MG63 (cell line): ENCODE measurements at places on chromosomes 2 and 18. TPM values are rescaled to one million over a fixed set of nuclear protein-coding genes. Genes with fewer than 3 reads are reported as not detected.
A peak's percentile ranks its signal among the peaks of the same experiment; 100 is the strongest.

DNA sequence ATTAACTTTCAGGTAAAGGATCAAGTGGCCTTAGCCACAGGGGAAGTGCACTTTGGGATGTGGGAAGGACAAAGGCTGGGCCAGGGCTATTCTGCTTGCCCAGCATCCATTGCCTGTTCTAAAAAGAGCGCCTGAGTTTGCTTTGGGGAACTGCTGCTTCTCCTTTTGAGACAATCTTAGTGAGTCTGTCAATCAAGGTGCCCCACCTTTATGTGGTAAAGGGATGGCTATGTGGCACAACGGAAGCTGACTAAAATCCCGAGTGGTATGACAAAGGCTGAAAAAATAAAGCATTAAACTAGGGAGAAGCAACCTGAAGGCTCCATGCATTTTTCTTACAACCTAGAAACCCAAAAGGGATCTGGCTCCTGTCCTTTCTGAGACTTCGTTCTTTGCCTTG lies 540.5 kb downstream of the SLC4A3 start:
- no peak for DNase-seq

DNA sequence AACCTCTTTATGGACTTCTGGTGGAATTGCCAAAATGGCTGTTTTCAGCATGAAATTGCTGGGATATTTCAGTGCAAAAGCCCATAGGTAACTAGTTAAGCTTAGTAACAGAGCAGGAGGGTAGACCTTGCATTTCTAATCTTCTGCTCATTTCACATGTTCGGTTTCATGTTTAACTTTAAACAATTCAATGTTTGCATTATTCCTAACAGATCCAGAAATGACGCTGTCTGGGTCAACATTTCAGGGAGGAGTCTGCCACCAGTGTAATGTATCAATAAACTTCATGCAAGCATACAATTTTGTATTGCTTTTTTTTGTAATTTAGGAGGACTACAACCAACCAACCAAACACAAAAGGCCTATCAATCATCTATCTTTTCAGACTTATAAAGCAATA lies 22.4 kb downstream of the CABYR start:
- no peak for DNase-seq

- DNase-seq = peak; percentile 97
Measured at GRCh38 chr2:223041527-223042109, 10.4 kb upstream of the KCNE4 start.

DNA sequence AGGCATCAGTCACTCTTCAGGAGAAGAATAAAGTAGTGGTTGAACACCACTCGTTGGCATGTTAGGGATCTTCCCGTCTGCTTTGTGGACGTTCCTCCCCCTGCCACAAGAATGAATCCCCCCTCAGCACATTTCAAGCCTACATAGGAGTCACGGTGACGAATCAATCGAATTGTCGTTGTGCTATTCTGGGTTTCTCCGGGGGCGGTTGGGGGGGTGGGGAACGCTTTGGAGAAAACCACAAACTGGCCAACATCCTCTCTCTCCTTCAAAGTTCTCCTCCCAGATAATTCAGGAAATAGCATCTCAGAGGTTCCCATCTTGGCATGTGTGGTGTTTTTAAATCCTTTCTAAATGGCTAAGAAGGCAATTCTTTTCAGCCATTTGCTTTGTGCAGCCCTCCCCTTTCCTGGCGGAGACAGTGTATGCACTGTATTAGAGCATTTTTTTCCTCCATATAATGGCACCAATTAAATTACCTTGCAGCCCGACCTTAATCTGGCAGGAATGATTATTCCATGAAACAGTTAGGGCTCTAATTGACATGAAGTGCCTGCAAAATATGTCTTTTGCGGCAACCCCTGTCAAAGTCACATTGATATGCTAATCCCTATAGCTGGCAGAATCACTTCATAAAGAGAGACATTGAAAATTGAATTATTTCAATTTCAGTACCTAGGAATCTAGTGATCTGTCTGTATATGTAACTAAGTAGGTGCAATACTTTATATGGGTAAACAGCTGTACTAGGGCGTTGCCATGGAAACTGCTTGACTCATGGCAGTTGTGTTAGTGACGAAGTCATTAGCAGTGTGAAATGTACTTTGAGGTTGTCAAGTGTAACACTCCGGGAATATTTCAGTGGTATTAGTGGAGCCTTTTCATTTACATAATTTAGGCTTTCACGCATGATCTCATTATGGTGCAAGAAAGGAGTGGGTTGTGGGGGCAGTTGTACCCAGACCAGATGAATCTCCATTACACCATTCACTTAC lies 323.4 kb upstream of the SLC14A2 start:
- DNase-seq = no peak

DNA sequence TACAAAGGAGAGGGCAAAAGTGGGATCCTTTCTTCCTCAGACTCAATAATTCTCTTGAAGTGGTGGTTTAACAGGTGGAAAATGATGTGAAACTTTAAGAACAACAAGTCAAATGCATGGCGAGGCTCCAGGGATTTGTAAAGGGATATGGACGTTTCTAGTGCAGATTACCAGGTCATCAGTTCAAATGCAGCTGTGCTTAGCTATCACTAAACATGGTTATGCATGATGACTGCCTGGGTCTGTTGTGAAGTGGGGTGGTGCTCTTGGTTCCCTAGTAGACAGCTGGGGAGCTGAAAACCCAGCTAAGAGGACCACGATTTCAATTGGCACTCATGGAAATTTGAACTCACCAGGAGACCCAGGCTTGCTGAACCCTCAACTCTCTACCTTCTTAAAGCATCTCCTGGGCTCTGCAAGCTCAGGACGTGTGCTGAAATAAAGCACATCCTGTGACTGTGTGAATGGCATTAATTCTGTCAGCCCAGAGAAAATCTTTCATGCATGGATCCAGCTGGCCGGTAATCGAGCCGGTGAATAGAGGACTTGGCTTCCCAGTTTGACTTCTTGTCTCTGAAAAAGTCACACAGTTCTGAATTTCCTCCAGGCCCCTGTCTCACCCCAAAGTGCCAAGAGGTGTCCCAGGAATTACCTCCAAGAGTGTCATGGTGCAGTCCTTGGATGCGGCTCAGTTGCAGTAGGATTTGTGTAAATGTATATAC lies 146.1 kb downstream of the MTX2 start:
- DNase-seq = no peak

- DNase-seq = no peak
Measured at GRCh38 chr18:24342347-24342746, 55.3 kb downstream of the OSBPL1A start.

DNA sequence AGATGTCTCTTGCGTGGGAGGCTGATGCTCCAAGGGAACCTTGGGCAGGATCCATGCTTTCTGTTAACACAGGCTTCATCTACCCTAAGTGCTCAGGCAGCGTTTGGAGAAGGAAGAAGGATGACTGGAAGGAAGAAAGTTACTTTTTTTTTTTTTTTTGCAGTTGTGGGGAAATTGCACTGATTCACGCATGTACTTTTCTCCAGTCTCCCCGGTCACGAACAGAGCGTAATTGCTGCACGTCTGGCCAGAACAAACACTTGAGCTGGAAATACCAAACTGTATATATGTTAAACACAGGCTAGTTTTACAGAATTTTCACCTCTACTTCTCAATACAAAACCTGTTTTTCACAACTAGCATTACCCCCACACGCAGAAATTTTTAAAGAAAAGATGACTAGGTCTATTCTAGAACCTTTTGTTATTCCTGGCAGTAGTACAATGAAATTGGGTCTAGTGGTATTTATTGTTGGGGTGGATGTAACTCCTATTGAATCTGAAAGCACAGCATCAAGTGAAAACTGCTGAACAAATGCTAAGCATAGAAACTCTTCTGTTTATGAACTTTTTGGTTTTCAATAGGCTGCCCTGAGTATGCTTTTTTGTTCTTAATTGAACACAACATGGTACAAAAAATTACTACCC lies 9.3 kb upstream of the SCYGR5 start:
- peak; percentile 18 for DNase-seq

DNA sequence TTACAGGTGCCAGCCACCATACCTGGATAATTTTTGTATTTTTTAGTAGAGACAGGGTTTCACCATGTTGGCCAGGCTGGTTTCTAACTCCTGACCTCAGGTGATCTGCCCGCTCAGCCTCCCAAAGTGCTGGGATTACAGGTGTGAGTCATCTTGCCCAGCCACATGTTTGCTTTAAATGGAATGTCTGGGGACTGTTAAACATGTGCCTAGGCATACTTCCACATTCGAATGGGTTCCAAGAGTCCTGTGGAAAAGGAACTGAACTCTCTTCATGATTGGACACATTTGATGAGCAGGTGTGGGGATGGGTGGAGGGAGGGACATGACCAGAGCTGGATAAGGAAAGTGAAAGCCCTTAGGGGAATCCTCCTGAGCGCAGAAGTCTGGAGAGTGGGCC lies 58.4 kb upstream of the GREB1L start:
- DNase-seq = no peak

GRCh38 chr2:142981069-142981378 lies 103.6 kb downstream of the KYNU start:
- DNase-seq = no peak

DNA sequence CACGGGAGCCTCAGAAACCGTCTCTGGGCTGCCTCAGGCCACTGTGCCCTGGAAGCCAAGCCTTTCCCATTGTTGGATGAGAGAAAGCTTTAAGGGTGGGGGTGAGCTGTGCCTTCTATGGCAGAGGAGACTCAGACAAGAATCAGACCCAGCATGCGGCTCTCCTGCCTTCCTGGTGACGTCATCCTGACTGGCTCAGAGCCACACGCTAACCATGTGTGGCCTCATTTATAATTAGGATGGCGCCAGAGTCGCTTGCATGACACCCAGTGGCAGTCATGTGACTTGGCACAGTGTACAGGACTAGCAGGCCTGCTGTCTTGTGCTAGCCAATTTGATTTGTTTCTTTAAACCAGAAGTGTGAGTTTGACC lies 99.1 kb downstream of the SH3BP4 start:
- DNase-seq = peak; percentile 95

DNA sequence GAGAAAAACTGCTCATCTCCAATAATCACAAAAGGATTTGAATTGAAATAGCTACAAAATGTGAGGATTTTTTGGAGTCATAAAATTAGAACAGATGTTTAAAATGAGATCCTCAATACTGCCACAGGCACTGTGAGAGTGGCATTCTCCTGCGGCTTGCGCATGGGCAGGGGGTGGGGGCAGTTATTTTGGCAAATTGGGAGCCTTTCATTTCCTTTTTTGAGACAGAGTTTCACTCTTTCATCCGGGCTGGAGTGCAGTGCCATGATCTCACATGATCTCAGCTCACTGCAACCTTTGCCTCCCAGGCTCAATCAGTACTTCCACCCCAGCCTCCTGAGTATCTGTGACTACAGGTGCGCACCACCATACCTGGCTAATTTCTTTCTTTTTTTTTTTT lies 42.4 kb downstream of the POMC start:
- no peak for DNase-seq

DNA sequence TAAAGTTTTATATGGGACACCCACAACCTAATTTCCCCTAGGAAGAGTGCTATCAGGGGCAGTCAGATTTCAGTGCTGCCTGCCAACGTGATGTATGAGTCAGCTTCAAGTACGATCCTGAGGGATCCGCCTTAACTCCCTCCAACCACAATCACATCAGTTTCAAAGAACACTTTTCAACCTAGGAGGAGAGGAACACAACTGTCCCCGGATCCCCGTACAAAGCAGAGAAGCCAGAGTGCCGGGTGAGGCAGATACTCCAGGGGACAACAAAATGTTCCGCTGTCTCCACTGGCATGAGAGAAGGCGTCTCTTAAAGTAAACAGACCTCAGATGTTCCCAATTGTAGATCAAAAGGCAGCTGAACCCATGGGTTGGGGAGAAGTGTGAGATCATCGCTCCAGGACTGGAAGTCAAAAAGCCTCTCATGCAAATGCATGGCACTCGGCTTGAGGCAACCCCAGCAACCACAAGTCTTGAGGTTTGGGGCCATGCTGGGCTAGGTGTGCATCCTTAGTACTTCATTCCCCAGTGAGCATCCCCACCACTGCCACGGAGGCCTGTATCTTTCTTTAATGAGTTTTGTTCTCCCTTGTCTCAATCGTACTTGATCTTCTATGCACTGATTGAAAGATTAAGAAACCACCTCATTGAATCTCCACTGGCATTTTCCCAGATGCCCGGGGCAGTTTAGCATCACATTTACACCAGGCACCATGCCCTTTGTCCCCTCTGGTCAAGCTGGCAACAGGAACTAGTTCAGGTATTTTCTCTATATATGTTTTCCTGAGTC lies 91.0 kb upstream of the CCBE1 start:
- DNase-seq = peak; percentile 75

DNA sequence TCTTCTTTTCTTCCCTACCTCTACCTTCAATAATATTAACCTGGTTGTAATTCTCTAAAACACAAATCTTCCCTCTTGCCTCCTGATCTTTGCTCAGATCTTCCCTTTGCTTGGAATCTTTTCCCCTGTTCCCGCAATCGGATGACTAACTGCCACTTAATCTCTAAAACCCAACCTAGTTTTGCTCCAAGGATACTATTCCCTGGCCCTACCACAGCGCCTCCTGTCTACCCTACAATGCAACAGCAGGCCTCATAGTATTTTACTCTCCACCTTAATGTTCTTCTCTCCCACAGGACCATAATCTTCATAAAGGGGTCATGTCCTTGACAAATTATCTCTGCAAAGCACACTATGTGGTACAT lies 246.8 kb upstream of the TNP1 start:
- peak; percentile 28 for DNase-seq

DNA sequence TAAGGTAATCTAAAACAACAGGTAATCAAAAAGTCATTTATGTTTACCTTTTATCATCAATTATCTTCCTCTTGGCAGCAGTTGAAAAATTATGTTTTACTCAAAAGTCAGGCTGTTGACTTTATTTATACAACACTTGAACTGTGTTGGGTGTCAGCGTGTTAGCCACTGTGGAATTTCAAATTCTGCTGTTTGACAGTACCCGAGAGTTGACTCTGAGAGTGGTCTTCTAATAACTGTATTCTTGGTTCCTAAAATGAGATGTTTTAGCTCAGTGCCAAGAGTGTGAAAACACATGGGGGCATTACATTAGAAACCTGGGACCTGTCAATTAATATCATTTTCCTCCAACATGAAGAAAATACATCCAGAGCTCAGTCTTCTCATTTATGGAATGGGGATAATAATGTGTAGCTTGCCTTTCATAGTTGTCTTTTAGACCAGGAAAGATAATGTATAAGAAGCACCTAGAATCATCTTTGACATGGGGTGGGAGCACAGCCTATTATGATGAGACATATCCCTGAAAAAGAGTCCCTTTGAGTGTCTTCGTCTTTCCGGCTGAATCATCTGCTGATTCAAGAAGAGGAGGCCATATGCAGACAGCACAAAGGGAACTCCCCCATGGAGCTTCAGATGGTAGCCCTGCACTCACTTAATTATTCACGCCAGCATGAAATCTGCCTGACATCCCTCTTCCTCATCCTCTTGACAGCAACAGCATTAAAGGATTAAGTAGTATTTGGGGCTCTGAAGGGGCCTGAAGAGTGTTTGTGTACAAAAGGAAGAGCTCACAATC lies 89.1 kb downstream of the AFF3 start:
- DNase-seq = no peak

- DNase-seq = no peak
Measured at GRCh38 chr2:20571231-20571630, 79.7 kb downstream of the HS1BP3 start.

GRCh38 chr2:5145801-5146200 lies 546.4 kb upstream of the SOX11 start:
- DNase-seq = no peak

- no peak for DNase-seq
Measured at GRCh38 chr2:61736953-61737352, 116.9 kb downstream of the FAM161A start.

The CYP27A1 gene
- total RNA-seq = 7.7 and 8.9 TPM in 2 replicates

The C2orf15 gene
- total RNA-seq = not detected in 2 replicates

The RAB3GAP1 gene
- 57.3 and 57.9 TPM in 2 replicates for total RNA-seq

The COLEC11 gene
- total RNA-seq = 2.1 TPM in 1 of 2 replicates, not detected in the other

The DYNAP gene
- total RNA-seq = not detected in 2 replicates

The FEV gene
- total RNA-seq = not detected in 2 replicates

The FAP gene
- 0.52 and 1.2 TPM in 2 replicates for total RNA-seq
